Mucosa of gallbladder (tissue), 1 donor: ENCODE measurements at places on chromosomes 12 and 14. TPM values are rescaled to one million over a fixed set of nuclear protein-coding genes. Genes with fewer than 3 reads are reported as not detected.

Gene SPIC
- not detected for total RNA-seq

DNA sequence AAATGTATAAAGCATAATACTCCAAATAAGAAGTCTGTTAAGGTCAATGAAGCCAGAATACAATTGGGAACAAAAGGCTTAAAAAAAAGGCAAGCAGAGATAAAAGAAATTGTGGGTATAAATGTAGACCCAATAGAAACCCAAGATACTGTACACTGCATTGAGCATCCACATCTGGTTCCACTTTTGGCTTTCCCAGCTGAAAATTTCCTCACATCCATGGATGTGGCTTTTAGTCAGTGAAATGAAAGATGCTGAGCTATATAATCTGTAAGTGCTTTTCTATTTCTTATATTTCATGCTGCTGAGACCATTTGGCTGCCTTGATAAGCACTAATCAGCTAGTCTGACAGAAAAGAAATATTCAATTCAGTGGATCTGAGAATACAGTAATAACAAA is 83.5 kb downstream of the PTPRR start:
- no peak for DNase-seq

GRCh38 chr14:35866595-35867279 is 40.6 kb downstream of the BRMS1L start:
- DNase-seq = no peak

Gene WNT1
- 0.29 TPM for total RNA-seq

- DNase-seq = no peak
Observed at GRCh38 chr12:124418156-124418555, 123.3 kb downstream of the RFLNA start.

Gene ACOT6
- total RNA-seq = not detected

Gene IGF1
- total RNA-seq = 12.0 TPM

- no peak for DNase-seq
Observed at GRCh38 chr14:85622106-85622505, 92.2 kb downstream of the FLRT2 start.

- no peak for DNase-seq
Observed at GRCh38 chr14:104223101-104224041, 85.0 kb downstream of the KIF26A start.

Gene TMTC2
- 41.3 TPM for total RNA-seq

DNA sequence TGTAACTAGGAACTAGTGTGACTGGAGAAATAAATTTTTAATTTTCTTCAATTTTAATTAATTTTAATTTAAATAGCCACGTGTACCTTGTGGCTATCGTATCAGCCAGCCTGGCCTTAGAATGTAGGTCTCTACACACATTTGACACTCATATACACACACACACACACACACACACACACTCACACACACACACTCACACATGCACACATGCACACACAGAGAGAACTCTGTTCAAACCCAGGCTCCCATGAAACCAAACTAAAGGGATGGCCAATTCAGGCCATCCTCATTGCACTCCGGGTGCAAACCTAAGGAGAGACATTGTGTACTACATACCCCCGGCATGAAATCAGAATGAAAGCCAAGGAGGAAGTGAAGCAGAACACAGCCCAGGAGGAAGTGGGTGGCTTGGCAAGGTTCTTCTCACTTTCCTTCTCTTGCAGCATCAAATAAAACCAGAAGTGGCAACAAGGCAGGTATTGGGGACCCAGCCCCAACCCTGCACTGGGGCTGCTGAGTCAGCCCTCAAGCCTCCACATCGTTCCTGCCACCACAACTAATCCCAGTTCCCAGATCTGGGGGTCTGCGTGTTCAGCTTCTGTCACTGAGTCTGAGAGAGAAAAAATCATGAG is 26.2 kb upstream of the CHPT1 start:
- peak; percentile 27 for DNase-seq

DNA sequence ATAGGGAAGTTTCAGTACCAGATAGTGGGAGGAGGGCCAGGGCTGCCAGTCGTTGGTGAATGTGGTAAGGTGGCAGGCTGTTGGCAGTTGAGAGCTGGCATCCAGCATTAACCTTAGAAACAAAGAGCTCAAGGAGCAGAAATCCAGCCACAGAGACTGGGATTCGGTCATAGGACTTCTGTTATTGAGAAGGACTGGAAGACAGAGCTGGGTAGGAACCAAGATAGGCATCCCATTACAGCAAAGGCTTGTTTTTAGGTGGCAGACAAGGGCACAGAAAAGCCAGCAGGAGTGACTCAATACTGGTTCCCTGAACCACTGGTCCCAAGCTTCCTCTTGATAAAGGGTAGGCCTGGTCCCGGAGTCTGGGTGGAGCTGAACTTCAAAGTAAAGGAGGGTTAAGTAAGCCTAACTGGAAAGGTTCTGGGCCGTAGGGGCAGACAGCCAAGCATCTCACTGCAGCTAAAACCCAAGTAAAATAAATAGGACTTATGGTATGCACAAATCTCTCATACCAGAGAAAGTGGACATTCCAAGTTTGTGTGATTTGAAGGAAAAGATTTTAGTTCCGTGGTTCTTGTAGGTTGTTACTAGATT is 147.9 kb downstream of the ETV6 start:
- no peak for DNase-seq

- peak; percentile 75 for DNase-seq
Observed at GRCh38 chr12:106766393-106766826, 8.1 kb upstream of the RIC8B start.

GRCh38 chr12:65993173-65993572 is 137.4 kb downstream of the LLPH start:
- no peak for DNase-seq

GRCh38 chr12:14443531-14443930 is 78.0 kb downstream of the ATF7IP start:
- no peak for DNase-seq

Gene OR6C1
- not detected for total RNA-seq
